ENCODE measurements at places on chromosomes 16 and 17.

- DNase-seq, result no peak
Measured at GRCh38 chr16:10297341-10298006, 88.4 kb upstream of the ATF7IP2 start.

DNA sequence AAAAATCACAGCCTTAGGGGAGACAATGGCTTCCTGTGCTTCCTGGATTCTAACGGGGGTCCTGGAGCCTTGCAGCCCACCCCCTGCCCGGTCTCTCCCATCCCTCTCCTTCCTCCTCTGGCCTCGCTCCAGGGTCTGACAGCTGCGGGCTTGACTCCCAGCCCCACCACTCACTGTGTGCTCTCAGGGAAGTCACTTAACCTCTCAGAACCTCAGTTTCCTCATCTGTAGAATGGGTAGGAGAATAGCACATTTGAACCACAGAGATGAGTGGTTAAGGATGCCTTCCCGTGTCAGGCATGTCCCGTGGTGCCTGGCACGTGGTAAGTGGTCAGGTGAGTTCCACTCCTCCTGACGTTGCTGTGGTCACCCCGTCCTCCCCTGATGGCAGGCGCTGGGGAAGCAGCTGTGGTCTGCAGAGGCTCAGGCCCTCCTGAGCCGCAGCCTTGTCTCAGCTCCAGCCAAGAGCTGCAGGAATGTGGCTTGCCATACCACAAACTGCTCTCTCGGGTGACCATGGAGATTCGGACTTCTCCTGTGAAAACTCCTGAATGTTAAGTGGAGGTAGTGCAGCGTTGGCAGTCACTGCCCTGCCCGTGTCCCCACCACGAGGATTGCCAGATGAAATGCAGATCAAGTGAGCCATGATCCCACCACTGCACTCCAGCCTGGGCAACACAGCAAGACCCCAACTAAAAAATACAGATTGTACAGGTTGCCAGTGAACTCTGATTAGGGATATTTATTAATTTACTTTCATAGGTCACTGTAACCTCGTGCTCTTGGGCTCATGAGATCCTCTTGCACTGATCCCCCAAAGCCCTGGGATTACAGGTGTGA lies 85.7 kb downstream of the NT5M start:
- DNase-seq, result no peak

DNA sequence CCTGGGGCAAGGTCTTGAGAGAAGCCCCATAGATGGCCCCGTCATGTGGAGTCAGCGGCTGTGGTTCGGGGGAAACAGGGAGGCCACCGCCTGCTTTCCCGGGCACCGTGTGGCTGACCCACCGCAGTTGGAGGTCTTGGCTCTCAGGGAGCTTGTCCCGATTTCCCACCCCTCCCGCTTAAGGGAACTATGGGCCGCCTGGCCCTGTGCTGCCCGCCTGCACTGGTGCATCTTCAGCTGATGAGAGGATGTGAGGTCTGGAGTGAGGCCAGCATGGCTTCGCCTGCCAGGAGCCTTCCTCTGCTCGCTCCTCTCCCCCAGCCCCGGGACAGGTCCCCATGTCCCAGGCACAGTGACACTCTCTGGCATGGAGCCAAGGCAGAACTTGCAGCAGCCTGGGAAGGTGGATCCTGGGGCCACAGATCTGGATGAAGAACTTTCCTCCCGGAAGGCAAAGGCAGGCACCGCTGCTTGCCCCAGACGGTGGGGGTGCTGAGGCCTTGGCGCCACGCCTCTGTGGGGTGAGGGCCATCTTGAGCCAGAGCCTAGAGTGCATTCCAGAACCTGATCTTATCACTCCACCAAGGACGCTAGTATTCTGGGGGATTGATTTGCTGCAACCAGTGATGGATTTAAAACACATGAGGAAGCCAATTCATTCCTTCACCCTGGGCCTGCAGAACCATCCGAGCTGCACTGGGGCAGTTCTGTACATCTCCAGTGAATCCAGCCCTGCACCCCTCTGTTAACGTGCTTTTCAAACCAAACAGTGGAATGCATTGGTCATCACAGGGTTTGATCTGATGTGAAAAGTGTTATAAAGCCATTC lies 178.6 kb upstream of the TNRC6C start:
- DNase-seq, result no peak

DNA sequence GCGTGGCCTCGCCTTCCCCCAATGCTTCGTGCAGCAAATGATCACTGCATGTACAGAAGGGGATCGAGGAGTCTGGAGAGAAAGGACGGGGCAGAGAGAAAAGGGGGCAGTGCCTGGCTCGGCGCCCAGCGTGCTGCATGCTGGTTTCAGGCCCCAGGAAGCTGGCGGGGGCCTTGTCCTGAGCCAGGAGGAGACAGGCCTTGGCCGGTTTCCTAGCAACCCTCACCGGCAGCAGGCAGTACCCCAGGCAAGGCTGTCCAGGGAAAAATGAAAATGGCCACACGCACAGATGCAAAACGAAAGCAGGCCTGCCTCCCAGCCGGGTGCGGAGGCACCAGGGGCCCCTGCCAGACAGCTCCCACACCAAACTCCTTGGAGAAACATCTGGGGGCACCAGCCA lies 126.3 kb downstream of the ZFHX3 start:
- DNase-seq, result no peak

- DNase-seq, result no peak
Measured at GRCh38 chr17:81656118-81656743, at the start of gene PDE6G. Gene PDE6G (minus strand): TSS chr17:81656542. CDS start chr17:81653305, 3,237 bp downstream.

DNA sequence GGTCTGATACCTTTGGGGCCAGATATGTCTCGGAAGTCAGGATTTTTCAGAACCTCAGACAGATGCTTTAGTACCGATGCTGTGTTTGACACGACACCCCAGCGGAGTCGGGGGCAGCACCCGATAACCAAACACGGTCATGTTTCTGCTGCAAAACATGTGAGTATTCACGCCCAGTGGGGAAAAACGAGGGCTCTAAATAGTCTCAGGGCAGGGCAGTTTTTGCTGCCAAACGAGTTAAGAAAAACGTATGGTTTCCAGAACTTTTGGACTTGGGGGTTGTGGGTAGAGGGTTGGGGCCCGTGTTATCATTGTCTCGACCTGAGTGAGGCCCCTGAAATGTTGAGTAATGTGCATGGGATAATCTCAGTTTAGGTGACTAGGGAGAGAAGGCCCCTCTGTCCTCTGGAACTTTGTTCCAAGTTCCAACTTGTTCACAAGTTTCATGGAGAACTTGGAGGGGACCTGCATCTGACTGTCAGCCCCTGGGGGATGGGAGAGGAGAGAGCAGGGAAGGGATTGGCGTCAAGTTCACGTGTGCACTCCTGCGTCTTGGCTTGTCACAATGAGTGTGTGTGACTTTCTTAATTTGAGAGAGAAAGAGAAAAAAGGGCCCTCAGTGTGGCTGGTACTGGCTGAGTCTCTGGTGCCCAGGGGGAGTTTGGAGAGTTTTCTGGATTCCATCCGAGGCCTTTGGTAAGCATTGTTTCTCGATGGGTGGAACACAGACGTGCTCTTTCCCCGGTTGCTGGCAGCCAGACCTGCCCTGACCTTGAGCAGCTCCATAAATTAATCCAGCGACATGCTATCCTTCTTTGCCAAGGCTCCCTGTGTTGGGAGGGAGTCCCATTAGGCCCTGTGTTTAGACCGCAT lies 83.9 kb upstream of the CIBAR2 start:
- no peak for DNase-seq

- no peak for DNase-seq
Measured at GRCh38 chr17:81514489-81514738, 1.8 kb upstream of the ACTG1 start.

- DNase-seq, result no peak
Measured at GRCh38 chr17:9071016-9071415, 49.7 kb downstream of the NTN1 start.

DNA sequence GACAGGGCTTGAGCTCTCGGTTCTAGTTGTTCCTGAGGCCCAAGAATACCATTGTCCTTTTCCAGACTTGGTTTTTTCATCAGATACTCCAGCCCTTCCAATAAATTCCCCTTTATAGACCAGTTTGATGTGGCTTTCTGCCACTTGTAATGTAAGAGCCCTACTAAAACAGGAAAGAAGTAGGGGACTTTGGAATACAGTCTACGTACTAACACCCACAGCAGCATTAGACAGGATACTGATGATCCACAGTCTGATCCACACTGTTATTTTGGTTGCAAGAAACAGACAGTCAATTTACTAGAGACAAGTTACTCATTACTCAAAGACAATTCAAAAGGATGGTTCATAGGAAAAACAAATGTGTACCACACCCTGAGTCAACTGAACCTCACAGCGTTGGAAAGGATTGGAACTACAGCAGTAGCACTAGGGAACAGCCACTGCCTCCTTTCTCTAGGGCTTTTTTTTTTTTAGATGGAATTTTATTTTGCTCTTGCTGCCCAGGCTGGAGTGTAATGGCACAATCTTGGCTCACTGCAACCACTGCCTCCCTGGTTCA lies 45.9 kb upstream of the MED13 start:
- DNase-seq, result no peak

DNA sequence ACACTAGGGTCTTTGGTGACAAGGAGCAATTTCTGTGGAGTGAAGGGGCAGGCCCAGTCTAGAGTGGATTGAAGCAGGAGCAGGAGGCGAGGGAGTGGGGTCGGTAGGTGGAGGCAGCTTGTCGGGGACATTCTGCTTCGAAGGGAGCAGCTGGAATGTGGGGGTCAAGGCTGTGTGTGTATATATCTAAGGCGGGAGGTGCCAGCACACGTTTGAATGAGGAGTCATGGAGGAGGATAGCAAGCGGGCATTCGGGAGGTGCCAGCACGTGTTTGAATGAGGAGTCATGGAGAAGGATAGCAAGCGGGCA lies 17.7 kb downstream of the NT5M start:
- DNase-seq, result no peak

GRCh38 chr16:78593352-78593751 lies 493.9 kb downstream of the WWOX start:
- no peak for DNase-seq

DNA sequence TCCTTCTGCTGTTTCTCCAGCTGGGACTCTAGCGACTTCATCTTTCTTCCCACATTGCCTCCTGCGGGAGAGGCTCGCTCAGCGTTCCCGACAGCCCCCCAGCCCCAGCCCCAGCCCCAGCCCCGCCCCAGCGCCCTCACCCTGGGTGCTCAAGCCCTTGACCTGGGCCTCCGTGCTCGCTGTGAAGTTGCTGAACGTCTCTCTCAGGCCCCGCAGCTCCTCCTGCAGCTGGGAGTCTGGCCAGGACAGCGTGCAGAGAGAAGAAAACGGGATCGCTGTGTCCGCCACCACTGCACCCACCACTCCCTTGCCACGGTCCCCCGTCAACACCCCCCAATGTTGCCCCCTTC lies 2.4 kb downstream of the ASGR1 start:
- no peak for DNase-seq

DNA sequence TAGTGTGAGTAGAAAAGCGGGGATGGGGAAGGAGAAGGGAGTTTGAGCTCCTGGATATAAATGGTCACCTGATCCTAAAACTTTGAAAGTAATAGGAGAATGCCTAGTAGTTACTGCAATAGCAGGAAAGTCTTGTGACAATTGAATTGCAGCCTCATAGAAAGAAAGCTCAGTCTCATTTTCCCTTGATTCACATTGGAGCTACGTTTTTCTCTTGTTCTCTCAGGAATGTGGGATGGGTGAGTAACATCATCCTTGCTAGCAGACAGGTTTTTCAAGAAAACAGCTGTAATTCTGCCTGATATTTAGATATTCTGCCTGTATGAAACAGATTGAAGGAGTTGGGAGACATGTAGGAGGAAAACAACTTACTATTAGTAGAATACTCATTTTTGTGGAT lies 25.3 kb downstream of the SF3B3 start:
- DNase-seq, result no peak

GRCh38 chr16:12340151-12340733 lies 363.7 kb downstream of the SNX29 start:
- DNase-seq, result no peak

- no peak for DNase-seq
Measured at GRCh38 chr16:76194616-76195015, 82.6 kb upstream of the CNTNAP4 start.

DNA sequence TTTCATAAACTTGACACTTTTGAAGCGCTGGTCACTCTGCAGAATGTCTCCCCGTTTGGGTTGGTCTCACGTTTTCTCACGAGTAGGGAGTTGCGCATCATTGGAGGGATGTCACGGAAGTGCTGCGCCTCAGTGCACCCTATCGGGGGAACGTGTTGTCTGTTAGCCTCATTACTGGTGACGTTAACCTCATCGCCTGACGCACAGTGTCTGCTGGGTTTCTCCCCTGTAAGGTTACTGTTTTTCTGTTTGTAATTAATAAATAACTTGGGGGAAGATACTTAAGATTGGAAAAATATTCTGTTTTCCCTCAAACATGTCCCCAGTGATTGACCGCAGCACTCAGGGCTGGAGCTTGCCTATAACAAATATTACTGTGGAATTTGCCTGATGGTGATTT lies 26.7 kb downstream of the VAC14 start:
- no peak for DNase-seq

DNA sequence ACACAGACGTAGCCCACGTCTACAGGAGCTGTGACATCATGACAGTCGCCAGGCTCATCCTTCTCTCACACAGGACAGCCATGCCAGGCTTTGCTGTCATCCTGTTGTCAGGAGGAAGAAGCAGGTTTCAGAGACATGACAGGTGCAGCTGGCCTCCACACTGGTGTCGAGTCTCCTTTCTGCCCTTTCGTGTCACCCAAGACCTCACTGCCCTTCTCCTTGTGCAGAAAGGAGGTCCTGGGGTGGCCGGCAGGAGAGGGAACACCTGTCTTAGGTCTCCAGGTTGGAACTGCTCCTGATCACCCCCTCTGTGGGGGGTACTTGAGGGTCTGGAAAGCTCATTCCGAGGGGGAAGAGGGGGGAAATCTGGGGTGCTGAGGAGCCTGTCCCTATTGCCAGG lies 41.6 kb upstream of the IRF8 start:
- no peak for DNase-seq

GRCh38 chr16:48435906-48436305 lies 50.7 kb upstream of the SIAH1 start:
- no peak for DNase-seq

GRCh38 chr17:79045001-79045729 lies 21.2 kb downstream of the C1QTNF1 start:
- DNase-seq, result no peak

DNA sequence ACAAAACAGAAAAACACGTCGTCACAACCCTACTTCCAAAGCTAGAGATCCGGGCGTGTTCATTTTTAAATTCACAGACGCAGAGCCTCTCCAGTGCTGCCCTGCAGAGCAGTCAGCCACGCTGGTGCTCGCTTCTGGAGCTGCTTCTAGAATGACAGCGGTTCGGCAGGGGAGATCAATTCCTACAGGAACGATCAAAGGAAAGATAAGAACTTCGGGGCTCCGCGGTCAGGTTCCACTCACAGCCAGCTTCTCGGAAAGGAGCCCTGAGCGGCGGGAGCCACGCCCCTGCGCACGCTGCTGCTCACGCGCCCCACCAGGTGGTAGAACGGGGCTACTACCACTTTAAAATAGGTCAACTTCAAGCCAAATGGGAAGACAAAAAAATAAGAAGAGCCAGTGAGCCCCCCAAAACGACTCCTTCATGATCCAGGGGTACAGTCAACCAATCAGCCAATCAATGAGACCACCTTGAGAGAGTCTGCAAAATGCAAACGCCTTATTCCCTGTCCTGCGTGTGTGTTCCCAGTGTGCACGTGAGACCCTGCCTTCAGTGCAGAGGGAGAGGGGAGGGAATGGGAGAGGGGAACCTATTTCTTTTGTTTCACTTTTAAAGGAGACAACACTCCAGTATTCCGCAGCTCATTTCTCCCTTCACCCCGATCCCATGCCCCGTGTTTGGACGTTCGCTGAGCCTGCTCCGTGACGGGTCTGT lies 209.7 kb downstream of the RBFOX3 start:
- DNase-seq, result peak; percentile 15

GRCh38 chr17:61250335-61250890 lies 149.2 kb upstream of the TBX2 start:
- DNase-seq, result no peak
